ENCODE measurements at places on chromosomes 2 and 18.

GRCh38 chr2:18439716-18440115, 120.7 kb downstream of the RDH14 start:
- DNase-seq: no peak

DNA sequence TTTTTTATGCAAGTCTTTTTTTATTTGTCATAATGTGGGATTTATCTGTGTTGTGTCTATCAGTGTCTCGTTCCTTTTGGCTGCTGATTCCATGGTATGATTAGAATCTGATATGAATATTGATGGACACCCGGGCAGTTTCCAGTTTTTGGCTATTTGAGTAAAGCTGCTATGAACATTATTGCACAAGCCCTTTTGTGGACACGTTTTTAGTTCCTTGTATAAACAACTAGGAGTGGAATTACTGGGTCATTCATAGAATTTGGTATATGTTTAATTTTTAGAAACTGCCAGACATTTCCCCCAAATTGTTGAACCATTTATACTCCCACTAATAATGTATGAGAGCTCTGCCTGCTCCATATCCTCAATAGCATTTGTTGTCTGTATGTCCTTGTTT, 26.6 kb downstream of the HK2 start:
- no peak for DNase-seq

GRCh38 chr18:79615586-79615985, 64.0 kb upstream of the CTDP1 start:
- no peak for DNase-seq

DNA sequence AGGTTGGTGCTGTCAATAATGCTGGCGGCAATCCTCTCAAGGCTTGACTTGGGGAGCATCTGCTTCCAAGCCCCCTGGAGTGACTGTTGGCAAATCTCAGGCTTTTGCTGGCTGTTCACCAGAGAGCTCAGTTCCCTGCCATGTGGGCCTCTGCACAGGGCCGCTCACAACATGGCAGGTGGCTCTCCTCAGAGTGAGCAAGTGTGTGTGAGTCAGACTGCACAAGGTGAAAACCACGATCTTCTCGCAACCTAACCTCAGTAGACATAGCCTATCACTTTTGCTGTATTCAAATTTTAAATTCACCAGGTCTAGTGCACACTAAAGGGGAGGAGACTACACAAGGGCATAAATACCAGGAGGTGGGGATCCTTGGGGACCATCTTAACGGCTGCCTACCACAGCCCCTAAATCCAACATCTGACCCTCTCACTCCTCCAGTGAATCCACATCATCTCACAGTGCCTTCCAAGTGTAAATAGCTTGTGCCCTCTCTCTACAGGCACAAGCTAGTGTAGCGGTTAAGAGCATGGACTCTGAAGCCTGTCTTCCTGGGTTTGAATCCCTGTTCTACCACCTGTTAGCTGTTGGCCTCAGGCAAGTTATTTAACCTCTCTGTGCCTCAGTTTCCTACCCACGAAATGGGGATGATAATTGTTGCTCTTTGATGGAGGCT, 187.7 kb upstream of the CXCR4 start:
- DNase-seq: no peak

DNA sequence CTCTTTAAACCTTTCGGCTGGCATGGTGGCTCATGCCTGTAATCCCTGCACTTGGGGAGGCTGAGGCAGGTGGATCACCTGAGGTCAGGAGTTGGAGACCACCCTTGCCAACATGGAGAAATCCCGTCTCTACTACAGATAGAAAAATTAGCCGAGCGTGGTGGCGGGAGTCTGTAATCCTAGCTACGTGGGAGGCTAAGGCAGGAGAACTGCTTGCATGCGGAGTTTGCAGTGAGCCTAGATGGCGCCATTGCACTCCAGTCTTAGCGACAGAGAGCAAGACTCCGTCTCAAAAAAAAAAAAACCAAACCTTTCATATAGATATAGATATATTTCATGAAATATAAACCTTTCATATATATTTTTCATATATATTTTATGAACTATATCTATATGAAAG, 864.7 kb downstream of the TRIB2 start:
- no peak for DNase-seq

GRCh38 chr2:215777465-215778044, 235.8 kb downstream of the MREG start:
- DNase-seq: no peak

DNA sequence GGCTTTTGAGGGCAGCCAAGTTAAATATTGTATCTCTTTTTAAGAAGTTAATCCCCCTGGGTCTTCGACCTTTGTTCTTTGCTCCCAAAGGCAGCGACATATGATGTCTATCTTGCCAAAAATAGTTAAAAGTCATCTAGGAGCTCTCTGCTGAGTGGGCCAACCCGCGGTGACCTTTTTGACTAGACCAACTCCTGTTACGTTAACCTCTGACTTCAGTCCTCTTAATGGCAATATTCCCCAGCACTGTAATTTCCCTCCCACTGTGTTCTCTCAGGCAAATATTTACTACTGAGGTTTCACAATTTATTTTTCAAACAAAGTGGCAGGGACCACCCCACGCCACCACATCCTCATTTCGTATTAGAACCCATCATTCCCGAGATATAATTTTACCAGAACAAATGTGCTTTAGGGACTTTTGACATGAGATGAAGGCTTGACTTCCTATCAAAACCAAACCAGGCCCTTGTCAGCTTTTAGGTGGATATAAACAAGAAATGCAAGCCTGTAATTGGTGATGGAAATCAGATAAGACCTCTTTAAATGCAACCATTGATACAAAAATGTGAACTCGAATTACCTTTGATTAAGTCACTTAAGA, 764.7 kb downstream of the SATB2 start:
- no peak for DNase-seq

- no peak for DNase-seq
These were observed 1.7 kb downstream of the TUBB6 start for GRCh38 chr18:12309683-12310198.

GRCh38 chr18:66727991-66728390, 124.1 kb upstream of the CDH19 start:
- no peak for DNase-seq

GRCh38 chr2:43144263-43144662, 82.1 kb downstream of the ZFP36L2 start:
- DNase-seq: peak; percentile 76

DNA sequence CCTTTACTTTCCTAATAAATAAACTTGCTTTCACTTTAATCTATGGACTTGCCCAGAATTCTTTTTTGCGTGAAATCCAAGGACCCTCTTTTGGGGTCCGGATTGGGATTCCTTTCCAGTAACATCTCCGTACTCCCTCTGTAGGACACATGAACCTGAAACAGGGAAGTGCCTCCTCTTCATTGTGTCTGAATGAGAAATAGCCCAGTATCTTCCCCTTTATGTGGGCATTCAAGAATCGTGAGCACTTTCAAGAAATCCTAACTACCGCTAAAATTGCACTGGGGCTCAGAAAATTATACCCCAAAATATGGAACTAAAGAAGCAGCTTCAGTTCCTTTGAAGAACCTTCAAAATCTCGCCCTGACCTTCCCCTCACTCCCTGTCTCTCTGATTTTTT, 7.8 kb upstream of the POMC start:
- peak; percentile 14 for DNase-seq

- DNase-seq: no peak
These were observed 518 bp upstream of the NFU1 start for GRCh38 chr2:69437751-69438154.

GRCh38 chr2:110741491-110741980, 9.2 kb downstream of the ACOXL start:
- no peak for DNase-seq

DNA sequence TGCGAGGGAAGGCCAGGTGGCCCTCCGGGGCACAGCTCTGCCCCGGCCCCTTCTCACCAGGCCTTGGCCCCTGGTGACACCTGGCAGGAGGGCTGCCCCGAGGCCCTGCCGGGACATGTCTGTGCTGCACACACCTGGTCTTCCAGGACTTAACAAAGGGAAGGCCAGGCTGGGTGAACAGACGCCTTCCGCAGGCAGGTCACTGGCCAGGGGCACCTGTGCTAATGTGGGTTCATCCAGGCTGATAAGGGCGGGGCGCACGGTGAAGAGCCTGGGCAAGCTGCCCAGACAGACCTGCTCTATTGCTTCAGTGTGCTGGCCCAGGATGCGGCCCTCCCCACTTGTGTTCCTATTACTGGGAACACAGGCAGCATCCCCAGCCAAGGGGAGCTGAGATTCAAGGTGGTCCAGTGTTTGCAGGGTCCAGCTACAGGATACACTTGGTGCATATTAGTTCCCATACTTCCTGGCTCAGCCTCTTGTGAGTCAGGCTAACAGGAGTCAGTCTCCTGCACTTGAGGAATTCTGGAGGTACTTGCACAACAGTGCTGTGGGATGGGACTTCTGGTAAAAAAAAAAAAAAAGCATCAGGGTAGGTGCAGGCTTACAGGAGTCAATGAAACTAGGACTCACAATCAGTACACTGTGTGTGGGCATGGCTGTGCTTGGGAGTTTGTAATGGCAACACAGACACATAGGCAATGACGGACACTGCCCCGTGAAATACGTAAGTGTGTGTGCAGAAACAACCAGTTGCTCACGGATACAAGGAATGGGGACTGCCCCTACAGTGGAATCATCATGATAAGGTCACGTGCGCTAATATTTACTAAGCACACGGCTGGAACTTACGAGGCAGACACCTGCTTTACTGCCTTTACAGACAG, 261.4 kb downstream of the TWIST2 start:
- DNase-seq: no peak

DNA sequence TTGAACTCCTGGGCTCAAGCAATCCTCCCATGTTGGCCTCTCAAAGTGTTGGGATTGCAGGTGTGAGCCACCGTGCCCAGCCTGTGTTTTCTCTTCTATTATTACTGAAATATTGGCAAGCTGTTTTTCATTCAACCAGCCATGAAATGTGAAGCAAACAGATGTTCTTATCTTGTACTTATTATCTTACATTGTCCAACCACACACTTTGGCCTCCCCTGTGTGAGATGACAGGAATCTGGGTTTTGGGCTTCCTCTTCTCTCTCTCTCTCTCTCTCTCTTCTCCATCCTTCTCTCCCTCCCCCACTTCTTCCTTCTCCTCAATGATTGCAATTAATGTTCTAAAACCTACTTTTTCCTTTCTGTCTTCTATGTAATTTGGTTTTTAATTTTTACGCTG, 33.1 kb downstream of the RAMP1 start:
- DNase-seq: no peak

- DNase-seq: no peak
These were observed 936.0 kb downstream of the TRIB2 start for GRCh38 chr2:13652531-13653313.

GRCh38 chr2:59684771-59685166, 868.7 kb downstream of the BCL11A start:
- DNase-seq: no peak

DNA sequence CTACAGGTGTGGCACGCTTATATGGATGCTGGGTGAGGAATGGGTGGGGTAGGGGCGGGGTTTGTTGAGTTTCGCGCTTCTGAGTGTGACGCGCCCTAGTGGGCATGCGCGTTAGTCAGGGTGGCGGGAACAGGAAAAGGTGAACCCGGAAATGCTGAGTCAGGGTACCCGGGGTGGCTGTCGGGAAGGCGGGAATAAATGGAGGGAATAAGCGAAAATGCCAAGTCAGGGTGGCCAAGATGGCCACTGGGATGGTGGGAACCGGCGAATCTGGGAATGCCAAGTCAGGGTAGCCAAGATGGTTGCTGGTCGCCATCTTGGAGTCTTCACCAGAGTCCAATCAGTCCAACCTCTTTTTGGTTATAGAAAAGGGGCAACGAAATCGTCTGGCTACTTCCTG, 585.0 kb downstream of the SUCLG1 start:
- DNase-seq: no peak

GRCh38 chr2:121532894-121533293, 2.2 kb downstream of the RNU4ATAC start:
- DNase-seq: no peak

DNA sequence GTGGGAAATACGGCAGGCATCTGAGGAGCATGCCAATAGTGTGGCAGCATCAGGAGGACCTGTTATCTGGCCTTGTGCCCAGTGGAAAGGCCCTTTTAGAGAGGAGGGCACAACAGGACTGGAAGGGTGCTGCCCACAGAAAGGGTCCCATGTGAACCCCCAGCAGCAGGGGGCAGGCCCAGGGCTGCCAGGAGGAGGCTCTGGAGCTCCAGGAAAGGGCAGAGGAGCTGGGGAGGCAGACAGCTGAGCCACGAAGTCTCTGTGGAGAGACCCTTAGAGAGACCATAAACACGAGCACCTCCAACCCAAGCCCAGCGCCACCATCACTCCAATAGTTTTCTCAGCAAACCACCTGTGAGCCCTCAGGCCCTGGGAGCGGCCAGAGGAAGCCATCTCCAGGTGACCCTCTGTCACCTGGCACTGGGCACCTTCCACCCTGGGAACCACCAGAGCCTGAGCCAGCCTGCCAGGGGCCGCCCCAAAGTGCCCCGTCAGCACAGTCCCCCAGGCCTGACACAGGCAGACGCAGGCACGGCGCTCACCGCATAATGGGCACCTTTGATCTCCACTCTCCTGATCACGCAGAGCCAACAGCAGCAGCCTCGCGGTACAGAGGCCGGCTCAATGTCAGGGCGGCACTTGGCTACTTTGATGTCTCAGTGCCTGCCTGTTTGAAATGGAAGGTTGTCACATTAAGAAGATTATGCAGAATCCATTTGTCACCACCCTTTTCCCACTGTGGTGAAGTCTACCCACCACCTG, 162.5 kb upstream of the RAB6C start:
- DNase-seq: no peak

DNA sequence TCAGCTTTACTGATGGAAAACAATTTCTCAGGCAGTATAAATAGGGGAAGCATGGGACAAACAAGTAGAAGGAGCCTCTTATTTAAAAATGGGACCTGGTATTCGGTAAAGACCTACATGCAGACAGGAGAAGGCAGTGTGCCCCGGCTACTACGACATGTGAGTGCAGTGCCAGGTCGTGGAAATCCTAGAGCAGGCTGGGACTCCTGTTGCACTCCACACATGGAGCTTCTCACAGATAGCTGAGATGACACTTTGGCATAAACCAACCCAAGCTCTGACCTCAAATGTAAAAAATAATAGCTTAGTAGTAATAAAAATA, 885 bp upstream of the DSEL start:
- no peak for DNase-seq

DNA sequence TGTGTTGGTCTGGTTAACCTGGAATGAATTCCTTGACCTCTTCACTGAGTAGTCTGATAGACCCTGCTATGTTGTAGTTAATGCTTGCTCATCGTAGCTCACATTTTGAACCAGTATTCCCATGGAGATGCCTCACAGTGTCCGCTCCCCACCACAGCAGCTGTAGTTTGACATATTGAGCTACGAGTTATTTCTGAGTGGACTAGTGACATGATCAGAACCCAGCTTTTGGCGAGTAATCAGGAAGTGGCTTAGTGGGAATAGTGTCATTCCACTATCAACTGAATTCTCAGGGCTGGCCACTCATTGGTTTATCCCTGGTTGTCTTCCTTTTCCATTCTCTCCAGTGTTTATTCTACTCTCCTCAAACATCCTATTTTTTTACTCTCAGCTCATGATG, 102.7 kb downstream of the MYO1B start:
- DNase-seq: no peak

All from HL-60 (cell line).